ENCODE measurements at places on chromosomes 2 and 18.

GRCh38 chr2:136122661-136123060 is 4.7 kb upstream of the CXCR4 start:
- DNase-seq: no peak

DNA sequence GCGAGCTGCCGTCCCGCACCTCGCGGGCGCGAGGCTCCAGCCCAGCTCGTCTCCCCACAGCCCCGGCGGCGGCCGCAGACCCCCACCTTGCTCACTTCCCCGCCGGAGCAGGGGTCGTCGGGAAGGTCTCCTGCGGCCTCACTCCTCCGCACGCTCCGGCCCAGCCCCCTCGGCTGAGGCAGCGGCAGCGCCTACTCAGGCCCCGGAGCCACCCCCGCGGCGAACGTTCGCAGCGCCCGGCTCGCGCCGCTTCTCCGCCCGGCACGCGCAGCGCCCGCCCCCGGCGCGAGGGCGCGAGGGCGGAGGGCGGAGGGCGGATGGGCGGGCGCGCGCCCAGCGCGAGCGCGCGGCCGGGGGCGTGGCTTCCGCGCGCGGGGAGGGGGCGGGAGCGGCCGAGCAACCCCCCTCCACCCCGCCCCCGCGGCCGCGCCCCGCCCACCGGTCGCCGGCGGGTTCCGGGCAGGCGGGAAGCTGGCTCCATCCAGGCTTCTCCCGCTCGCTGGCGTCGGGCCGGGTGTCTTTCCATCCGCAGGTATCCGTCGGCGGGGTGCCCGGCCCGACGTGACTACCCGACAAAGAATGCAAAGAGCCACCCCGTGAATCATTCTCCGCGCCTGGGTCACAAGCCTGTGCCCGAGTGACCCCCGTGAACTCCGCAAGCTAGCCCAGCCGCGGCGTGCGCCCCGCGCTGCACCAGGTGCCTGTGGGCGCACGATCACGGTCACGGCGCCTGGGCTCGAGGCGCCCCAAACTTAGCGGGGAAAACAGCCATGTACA is at the start of gene DTNB:
Gene DTNB, minus strand, starts transcription at position 278 of the 777 bp plus-strand sequence. CDS start 20,917 bp downstream, outside the sequence.
- DNase-seq: peak; percentile 79

DNA sequence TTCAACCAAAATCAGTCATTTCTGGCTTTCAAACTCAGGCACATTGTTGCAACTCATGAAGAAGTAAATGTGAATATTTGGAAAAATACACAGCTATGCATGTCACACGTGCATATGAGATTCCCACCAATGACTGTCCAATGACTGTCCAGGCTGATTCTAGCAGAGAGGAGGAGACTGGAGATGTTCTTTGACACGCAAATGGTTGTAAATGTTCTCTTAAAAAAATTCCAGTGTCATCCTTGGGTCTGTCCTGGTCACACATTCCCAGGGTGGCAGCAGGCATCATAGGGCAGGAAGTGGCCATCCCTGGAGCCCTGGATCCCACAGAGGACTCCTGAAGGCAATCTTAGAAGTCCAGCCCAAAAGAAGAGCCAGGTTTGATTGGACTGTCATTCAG is 40.9 kb downstream of the TWIST2 start:
- no peak for DNase-seq

DNA sequence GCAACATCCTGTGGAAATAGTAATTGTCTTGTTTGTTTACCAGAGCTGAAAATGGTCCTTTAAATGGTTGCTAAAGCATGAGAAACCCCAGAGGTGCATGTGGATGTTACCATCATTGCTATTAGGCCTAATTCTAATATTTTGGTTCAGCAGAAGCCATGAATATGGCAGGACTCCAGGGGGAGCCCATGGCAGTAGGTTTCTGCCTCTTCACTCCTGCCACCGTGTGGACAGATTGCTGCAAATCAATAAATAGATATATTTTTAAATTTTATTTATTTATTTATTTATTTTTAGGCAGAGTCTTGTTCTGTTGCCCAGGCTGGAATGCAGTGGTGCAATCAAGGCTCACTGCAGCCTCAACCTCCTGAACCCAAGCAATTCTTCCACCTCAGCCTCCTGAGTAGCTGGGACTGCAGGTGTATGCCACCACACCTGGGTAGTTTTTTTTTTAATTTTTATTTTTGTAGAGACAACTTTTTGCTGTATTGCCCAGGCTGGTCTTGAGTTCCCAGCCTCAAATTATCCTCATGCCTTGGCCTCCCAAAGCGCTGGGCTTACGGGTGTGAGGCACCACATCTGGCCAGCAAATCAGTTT is 54.9 kb upstream of the CAPN13 start:
- peak; percentile 58 for DNase-seq

GRCh38 chr2:142582317-142582716 is 295.1 kb upstream of the KYNU start:
- DNase-seq: no peak

DNA sequence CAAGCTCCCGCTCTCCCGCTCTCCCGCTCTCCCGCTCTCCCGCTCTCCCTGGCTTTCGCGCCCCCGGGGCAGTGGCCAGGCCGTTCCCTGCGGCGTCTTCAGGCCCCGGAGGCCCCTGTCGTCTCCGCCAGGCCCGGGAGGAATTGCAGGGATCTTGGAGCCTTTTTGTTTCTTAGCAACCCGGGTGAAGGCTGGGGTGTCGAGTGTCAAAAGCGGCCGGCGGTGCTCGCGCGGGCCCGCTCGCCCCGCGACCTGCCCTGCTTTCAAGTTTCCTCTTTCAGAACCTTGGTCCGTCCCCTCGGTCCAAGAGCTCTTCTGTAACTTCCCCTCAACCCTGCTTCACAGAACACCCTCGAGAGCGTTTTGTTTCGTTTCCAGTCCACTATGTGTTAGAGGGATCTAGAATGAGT is 1.4 kb downstream of the RNF138 start:
- peak; percentile 57 for DNase-seq

DNA sequence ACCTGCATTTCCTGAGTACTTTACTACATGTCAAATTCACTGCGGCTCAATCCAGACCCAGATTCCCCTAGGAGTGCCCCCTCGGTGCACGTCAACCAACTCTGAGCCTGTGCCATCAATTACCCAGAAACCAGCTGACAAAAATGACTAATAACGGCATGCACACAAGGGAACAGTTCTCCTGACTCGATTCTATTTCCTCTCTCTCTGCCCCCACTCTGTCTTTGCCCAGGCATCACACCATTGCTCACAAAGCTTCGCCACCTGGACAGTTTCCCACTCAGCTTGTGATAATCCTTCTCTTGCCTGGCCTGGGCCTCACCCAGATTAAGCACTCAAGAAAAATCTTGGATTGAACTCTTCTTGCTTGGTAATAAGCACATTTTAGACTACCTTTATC is 115.3 kb upstream of the NDUFV2 start:
- no peak for DNase-seq

- no peak for DNase-seq
These were observed 56.7 kb upstream of the ZDBF2 start for GRCh38 chr2:206217743-206218142.

- no peak for DNase-seq
These were observed 312.2 kb upstream of the RAB12 start for GRCh38 chr18:8296886-8297616.

GRCh38 chr18:70337139-70337972 is 48.5 kb downstream of the SOCS6 start:
- no peak for DNase-seq

DNA sequence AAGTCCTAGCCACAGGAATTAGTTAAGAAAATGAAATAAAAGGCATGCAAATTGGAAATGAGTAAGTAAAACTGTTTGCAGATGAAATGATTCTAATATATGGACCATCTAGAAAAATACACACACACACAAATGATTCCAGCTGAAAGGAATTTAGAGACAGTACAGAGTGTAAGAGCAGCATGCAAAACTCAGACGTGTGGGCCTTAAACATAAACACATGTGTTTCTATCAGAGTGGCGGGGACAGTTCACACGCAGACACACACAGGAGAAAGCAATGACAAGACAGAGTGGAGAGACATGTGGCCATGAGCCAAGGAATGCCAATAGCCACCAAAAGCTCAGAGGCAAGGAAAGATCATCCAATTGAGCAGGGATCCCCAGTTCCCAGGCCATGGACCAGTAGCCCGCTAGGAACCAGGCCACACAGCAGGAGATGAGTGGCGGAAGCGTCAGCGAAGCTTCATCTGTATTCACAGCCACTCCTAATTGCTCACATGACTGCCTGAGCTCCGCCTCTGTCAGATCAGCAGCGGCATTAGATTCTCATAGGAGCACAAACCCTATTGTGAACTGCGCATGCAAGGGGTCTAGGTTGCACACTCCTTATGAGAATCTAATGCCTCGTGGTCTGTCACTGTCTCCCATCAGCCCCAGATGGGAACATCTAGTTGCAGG is 155.4 kb downstream of the ARL4C start:
- DNase-seq: no peak

- no peak for DNase-seq
These were observed 353.8 kb downstream of the RND3 start for GRCh38 chr2:150133623-150134022.

GRCh38 chr18:79199691-79200374 is 130.6 kb downstream of the ATP9B start:
- DNase-seq: no peak
